Suppressor macrophage treated with lipopolysaccharide for 4 hours (primary cell): ENCODE measurements at places on chromosomes 12 and 14.
A peak's percentile ranks its signal among the peaks of the same experiment; 100 is the strongest.

DNA sequence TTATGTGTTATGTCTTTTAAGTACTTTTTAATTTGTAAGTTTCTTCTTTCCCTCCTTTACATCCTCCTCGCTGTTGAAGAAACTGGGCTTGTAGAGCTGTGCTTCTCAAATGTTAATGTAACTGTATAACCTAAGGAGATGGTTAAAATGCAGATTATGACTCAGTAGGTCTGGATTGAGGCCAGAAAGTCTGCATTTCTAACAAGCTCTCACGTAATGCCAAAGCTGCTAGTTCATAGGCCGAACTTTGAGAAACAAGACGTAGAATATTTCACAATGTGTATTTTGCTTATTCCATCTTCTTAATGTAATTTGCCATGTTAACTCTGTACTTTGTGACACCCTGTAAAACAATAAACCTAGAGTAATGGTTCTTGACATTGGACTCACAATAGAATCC lies 193.3 kb upstream of the SYT1 start:
- DNase-seq, result no peak

DNA sequence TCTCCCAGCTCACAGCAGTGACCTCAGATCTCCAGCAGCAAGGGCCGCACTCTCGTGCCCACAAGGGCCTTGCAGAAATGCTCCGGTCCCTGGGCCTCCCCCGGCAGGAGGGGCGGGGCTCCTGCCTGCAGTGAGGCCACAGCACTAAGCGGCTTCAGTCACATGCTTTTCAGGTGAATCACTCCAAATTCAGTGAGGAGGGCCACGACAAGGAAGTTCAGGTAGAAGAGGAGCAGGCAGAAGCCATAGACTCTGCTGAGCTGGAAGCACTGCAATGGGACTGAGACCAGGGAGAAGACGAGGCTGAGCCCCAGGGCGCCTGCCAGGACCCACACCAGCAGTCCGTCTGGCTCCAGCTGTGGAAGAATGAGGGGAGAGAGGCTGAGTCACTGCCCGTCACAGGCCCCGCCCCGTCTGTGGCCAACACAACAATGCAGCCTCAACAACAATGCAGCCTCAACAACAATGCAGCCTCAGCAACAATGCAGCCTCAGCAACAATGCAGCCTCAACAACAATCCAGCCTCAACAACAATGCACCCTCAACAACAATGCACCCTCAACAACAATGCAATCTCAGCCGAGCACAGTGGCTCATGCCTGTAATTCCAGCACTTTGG lies 35.2 kb downstream of the SLC8B1 start:
- no peak for DNase-seq

GRCh38 chr12:10779103-10779502 lies 23.3 kb downstream of the TAS2R7 start:
- no peak for DNase-seq

DNA sequence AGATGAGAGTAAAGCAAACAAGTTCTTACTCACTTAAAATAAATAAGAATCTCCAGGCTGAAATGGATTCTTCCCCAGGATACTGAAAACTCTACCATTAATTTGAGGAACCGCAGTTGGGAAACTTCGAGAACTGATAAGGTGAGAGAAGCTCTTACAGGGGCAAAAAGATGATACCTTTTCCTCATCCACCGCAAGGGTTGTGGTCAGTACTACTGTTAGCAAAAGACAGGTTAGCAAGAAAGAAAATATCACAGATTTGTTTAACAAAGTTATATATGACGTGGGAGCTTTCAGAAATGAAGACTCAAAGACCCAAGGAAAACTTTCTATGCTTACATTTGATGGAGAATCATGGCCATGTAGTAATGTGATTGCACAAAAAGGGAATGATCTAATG lies 441.6 kb downstream of the PCNX1 start:
- no peak for DNase-seq

DNA sequence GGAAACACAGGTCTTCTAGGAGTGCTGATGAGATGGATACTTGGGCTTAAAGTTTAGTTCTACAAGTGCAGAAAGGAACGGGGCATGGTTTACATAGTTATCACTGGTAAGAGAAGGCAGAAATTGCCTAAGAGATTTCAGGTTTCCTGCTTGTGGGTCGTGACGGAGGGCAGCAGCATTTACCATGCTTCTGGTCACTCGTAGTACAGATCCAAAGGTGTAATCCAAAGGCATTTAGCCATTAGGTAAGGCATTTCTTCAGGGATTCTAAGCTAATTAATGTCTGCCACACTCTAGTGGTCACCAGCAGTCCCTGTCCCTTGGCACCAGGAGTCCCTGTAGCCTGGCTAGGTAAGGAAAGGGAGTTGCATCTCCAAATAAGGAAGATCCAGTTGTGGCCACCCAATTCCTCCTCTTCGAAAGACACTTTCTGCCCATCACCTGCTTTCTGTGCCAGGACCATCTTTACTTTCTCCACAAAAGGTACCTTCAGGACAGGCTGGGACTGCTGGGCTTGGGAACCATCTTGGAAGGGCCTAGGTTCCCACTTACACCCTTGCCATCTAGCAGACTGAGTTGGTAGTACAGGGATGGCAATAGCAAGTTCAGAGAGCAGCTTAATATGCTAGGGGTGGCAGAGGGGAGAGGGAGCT lies 1.5 kb downstream of the GSTZ1 start:
- DNase-seq, result no peak

- peak; percentile 81 for DNase-seq
These were observed 75.0 kb downstream of the TGFB3 start for GRCh38 chr14:75906680-75907280.

GRCh38 chr12:15355766-15356165 lies 33.5 kb downstream of the PTPRO start:
- no peak for DNase-seq

- DNase-seq, result no peak
These were observed 43.0 kb upstream of the GNPNAT1 start for GRCh38 chr14:52834440-52834842.

- DNase-seq, result no peak
These were observed 911.8 kb downstream of the FSCB start for GRCh38 chr14:43595096-43595772.

DNA sequence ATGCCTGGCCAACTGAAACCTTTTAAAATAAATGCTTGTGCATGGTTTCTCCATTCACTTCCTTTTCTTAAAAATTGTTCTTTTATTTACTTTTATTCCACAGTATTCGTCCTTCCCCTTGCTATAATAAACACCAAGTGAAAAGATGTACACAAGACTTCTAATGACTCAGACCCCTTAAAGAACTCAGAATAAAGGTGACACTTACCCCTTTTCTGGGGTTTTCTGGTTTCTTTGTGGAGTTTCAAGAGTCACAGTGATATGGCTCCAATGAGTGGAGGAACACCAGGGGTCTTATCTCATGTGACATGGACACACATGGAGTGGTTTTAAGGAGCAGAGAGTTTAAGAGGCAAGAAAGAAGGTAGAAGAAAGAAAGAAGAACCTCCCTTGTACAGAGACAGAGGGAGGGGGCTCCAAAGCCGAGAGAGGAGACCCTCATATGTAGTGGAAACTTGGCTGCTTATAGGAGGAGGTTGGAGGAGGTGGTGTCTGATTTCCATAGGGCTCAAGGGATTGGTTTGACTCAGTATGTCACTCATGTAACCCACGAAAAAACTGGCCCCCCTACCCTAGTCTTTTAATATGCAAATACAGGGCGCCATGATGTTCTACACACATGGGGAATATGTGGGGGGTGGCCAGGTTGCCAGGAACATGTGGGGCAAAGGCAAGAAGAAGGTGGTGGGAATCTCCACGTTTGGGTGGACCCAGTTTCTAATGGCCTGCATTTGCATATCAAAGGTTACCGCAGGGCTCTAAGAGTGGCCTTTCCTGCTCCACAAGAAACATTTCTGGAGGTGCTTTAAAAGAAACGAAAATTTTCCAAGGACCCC lies 22.1 kb upstream of the CD69 start:
- no peak for DNase-seq

DNA sequence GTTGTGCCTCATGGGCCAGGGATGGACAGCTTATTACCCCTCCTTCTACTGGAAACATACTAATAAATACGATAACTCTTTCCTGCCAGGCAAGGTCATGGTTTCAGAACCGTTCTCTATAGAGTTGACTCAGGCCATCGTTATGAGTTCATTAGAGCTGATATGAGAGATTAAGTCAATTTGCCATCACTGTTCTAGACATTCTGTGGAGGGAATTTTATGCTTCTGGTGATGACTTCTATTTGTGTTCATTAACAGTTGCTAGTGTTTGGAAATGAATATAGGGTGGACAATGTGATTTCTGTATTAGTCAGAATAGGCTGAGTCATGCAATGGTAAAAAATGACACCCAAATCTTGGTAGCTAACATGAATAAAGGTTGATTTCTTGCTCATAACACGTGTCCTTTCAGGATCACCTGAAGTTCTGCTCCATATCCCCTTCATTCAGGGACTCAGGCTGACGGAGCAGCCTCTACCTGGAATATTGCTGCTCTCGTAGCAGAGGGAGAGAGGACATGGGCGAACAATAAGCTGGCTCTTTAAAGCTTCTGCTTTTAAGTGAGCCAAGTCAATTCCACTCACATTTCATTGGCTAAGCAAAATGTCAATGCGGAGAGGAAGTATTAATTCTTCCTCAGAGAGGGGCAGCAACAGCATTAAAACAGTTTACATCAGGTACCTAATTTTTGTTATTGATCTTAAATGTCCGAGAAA lies 18.5 kb upstream of the TBPL2 start:
- peak; percentile 61 for DNase-seq

GRCh38 chr14:93142854-93143652 lies 27.3 kb upstream of the ITPK1 start:
- no peak for DNase-seq

GRCh38 chr14:49362916-49363315 lies 223.3 kb downstream of the RPS29 start:
- no peak for DNase-seq

DNA sequence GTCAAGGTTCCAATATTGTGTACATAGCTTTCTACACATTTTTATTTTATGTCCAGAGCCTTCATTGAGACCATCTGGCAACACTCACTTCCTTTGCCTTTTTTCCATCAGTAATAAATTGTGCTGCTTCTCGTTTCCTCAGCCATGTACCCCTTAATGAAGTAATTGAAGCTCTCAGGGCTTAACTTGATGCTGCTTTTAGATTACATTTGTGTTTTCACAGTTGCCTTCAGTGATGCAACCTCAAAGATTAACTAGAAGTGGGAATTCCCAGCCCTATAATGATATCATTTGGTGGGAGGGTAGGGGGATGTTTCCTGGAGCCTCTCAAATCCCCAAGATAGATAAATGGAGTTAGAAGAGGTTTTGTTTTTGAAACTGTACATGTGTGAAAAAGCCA lies 80.2 kb upstream of the KRR1 start:
- no peak for DNase-seq

GRCh38 chr14:103073876-103074728 lies 9.9 kb upstream of the LBHD2 start:
- DNase-seq, result no peak

GRCh38 chr14:80164991-80165721 lies 46.1 kb downstream of the DIO2 start:
- no peak for DNase-seq

GRCh38 chr12:5565933-5566599 lies 134.2 kb downstream of the NTF3 start:
- no peak for DNase-seq

GRCh38 chr14:22097586-22098292 lies 424.1 kb upstream of the OR4E1 start:
- no peak for DNase-seq

DNA sequence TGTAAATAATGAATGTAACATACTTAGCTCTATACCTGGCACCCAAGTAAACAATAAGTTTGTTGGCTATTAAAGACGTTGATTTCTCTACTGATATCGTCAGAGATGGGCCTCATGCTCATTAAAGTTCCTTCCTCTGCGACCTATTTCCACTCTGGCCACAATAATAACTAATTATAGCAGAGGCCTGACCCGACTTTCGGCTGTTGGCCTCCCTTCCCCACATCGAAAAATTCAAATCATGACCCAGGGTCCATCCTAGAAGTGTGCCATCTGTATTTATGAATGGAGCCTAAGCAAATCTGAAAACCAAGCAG lies 321 bp upstream of the USP30 start:
- DNase-seq, result no peak
